GF-D8 (cell line): ENCODE measurements at places on chromosomes 6 and 20.

- no peak for DNase-seq
These were observed 4.2 kb downstream of the DOP1A start for GRCh38 chr6:83071707-83072106.

DNA sequence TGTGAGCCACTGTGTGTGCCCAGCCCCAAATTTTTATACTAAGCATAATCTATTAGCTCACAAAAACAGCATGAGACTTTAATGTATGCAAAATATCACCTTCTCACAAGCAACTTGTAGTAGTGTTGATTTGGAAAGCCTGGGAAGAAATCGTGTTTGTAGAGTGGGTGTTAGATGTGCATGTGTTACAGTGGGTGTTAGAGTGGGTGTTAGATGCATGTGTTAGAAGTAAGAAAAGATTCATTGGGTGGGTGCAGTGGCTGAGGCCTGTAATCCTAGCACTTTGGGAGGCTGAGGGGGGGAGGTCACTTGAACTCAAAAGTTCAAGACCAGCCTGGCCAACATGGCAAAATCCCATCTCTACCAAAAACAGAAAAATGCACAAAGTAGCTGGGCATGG is 6.3 kb upstream of the SCAF8 start:
- DNase-seq: no peak

DNA sequence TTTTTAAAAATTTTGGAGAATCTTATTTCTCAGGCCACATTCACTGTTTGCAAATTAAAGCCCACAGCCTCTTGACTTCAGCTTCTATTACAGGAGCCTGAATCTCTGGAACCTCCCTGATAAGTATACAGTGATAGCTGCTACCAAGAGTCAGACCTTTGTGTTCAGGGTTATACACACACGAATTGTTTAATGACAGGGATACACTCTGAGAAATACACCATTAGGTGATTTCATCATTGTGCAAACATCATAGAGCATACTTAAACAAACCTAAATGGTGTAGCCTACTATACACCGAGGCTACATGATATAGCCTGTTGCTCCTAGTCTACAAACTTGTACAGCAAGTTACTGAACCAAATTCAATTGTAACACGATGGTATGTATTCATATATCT is 473.9 kb downstream of the PKHD1 start:
- DNase-seq: no peak

GRCh38 chr6:34174846-34175399 is 29.0 kb upstream of the GRM4 start:
- DNase-seq: no peak

- no peak for DNase-seq
These were observed 77.3 kb downstream of the CHD6 start for GRCh38 chr20:41540918-41541317.
